Stimulated activated CD8-positive, alpha-beta memory T cell treated with anti-CD3 and anti-CD28 coated beads, Interleukin-7, amount 100 ng/mL, for 1 hour (primary cell): ENCODE measurements at places on chromosomes 7 and 10.

DNA sequence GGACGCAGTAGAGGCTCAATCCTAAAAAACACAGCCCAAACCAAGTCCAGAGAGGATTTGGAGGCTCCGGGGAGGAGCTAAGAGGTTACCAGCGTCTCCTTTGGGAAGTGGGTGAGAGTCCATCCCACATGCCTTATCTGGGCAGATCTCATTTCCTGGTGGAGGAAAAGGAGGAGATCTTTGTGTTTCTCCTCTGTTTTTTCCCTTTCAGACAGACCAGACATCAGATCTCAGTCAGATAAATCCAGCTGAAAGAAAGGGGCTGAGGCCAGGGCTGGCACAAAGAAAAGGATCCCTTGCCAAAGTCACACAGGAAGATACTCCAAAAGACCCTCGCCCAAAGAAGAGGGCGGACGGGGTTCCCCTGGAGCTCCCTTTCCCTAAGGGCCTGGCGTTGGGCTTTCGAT lies 58.3 kb upstream of the COMTD1 start:
- DNase-seq: no peak

DNA sequence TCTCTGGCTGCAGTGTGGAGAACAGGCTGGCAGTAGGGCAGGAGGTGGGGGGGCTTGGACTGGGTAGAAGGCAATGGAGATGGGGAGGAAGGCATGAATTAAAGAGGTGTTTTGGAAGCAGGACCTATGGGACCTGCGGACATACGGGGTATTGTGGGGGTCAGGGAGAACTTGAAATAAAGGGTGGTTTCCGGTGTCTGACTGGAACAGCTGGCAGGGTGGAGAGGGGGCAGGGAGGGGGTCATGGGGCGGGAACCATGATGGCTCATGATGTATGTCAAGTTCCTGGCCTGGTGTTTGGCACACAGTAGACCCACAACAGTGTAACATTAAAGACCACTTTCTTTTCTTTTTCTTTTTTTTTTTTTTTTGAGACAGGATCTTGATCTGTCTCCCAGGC lies 5.5 kb downstream of the LHPP start:
- DNase-seq: no peak

- DNase-seq: no peak
These were observed 5.9 kb downstream of the ZNF488 start for GRCh38 chr10:47378183-47378510.

- DNase-seq: no peak
These were observed 34.8 kb downstream of the KLF6 start for GRCh38 chr10:3750006-3750816.

GRCh38 chr7:5248201-5248885 lies 34.4 kb upstream of the SLC29A4 start:
- no peak for DNase-seq

- no peak for DNase-seq
These were observed 60.4 kb upstream of the KCNIP2 start for GRCh38 chr10:101903827-101904550.

DNA sequence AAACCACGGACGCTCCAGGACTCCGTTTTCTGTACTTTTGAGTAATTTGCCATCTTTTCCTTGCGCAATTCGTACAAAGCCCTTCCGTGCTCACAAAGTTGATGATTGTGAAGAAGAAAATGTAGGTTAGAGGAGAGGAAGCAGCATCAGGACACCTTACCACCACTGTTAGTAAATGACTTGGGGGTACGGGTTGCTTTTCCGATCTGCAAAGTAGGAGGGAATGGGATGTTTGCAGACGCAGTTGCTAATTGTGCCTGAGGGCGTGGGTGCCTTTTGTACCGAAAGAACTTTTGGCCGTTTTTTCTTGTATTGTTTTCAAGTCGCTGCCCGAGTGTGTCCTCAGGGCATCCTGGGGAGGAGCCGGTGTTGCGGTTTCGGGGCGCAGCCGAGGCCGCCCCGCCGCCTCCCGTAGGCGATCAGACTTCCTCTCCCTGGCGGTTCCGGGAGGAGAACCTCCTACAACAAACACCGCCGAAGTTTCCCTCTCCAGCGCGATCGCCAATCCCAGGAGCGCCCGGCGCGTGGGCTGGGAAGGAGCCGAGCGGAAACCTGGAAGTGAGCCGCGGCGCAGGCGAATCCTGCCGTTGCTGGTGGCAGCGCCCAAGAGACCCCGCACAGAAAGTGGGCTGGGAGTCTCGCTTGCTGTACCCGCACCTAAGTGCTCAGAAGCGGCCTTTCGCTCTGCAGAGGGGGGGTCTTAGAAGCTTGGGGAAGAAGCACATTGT lies 1.0 kb downstream of the PRR15 start:
- DNase-seq: no peak

- DNase-seq: no peak
These were observed 22.7 kb downstream of the FAM53B start for GRCh38 chr10:124721330-124722045.

DNA sequence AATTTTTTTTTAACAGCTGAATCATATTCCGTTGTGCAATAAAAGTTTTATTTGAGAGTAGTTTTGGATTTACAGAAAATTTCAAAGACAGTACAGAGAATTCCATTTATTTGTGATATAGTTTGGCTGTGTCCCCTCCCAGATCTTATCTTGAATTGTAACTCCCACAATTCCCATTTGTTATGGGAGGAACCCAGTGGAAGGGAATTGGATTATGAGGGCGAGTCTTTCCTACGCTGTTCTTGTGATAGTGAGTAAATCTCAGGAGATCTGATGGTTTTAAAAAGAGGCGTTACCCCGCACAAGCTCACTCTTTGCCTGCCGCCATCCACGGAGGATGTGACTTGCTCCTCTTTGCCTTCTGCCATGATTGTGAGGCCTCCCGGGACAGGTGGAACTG lies 228.0 kb upstream of the MAGI2 start:
- no peak for DNase-seq

- DNase-seq: no peak
These were observed 4.0 kb downstream of the PDGFA start for GRCh38 chr7:515628-516027.

GRCh38 chr10:91424016-91424415 lies 13.9 kb downstream of the HECTD2 start:
- DNase-seq: no peak

DNA sequence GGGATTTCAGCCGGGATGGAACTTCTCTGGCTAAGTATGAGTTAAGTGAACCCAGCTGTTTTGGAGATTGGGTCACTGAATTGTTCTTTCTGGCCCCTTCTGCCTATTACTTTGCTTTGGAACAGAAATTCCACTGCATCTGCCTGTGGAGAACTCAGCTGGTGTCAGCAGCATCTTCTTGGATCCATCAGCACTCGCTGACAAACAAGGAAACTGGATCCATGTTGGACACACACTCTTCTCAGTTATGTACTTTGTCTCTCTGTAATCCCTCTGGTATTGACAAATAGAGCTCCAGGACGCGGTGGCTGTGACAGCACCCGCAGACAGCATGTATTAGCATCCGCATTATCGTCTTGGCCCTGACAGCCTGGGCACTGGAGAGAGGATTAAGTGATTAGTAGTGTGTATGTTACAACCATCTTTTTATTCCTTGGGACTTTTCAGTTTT lies 73.0 kb upstream of the BMPER start:
- no peak for DNase-seq

DNA sequence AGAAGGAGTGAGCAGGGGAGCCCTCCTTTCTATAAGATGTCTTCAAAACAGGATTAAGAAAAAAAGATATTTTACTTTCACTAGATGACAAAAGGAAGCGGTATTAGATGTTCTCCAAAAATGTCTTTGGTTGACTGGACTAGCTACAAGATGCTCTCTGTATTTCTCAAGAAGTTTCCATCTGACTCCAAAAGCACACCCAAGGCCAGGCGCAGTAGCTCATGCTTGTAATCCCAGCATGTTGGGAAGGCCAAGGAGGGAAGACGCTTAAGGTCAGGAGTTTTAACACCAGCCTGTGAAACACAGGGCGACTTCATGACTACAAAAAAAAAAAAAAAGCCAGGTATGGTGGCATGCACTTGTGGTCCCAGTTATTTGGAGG lies 84.5 kb downstream of the PIP4K2A start:
- no peak for DNase-seq

DNA sequence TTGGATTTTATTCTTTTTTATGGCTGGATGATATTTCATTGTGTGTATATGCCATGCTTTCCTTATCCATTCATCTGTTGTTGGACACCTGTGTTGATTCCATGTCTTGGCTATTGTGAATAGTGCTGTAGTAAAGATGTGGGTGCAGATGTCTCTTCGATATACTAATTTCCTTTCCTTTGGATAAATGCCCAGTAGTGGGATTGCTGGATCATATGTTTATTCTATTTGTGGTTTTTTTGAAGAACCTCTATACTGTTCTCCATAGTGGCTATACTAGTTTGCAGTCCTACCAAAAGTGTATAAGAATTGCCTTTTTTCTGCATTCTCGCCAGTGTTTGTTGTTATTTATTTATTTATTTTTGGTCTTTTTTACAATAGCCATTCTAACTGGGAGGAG lies 159.8 kb downstream of the WNT2 start:
- no peak for DNase-seq

DNA sequence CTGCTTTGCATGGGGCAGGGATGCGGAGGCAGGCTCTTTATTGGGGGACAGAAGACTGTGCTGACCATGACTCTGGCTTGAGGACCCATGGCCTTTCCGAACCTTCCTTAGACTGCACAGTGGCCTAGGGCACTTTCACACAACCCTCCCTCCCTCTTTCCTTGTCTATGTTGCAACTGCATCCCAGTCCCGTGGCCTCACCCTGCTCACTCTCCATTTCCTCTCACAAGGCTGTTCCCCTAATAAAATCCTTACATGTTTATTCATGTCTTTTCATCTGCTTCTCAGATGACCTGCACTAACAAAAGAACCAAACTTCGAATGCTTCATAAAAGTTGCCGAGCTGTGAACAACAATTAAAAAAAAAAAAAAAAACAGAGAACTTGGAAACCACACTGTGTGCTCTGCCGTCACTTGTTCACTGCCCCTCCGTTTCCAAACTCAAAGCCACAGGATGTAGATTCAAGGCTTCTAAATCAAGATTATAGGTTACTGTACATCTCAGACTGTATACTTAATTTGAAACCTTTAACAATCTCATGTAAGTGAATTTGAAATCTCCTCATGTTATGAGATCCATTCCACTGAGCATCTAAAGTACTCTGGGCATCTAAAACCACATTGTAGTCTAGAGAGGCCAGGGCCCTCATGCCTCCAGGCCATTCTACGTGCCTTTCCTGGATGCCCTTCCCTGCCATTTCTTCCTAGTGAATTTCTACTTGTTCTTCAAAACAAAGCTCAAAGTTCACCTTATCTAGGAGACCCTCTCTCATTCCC lies 265.9 kb downstream of the SNX13 start:
- no peak for DNase-seq

- DNase-seq: no peak
These were observed 5.5 kb upstream of the NAMPT start for GRCh38 chr7:106290319-106290718.

GRCh38 chr7:78636727-78637126 lies 816.7 kb downstream of the MAGI2 start:
- DNase-seq: no peak

DNA sequence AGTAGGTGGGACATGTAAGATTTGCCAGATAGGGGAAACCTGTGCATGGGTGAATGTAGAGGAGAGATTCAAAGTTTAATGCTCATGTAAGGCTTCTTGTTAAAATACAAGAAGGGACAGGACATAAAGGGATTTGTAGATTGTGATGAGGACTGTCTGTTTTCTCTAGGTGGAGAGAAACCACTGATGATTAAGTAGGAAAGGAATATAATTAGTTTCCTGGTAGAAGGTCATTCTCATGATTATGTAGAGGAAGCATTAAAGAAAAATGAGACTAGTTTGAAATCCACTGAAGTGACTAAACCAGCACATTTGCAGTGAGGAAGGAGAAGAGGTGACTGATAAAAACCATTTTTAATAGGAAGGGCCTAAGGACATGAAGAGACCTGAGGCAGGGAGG lies 19.6 kb upstream of the MACC1 start:
- DNase-seq: no peak

DNA sequence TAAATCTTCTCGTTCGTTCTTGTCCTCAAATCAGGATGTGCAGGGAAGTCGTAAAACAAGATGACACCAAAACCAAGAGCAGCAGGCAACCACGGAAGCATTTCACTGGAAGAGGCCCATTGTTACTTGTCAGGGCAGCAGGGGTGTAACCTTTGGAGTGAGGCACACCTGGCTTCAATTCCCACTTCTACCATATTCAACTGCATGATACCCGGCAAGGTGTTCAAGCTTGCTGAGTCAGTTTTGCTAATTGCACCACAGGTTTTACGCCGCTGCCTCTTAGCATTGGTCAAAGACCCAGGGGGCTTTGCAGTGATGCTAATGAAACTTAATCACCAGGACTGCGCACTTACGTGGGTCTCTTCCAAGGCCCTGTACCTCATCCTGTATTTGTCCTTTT lies 50.0 kb upstream of the PTER start:
- DNase-seq: no peak

- no peak for DNase-seq
These were observed 69.3 kb upstream of the PRR15 start for GRCh38 chr7:29494350-29494749.
